ENCODE measurements at places on chromosomes 4 and X. TPM values are rescaled to one million over a fixed set of nuclear protein-coding genes. Genes with fewer than 3 reads are reported as not detected.

DNA sequence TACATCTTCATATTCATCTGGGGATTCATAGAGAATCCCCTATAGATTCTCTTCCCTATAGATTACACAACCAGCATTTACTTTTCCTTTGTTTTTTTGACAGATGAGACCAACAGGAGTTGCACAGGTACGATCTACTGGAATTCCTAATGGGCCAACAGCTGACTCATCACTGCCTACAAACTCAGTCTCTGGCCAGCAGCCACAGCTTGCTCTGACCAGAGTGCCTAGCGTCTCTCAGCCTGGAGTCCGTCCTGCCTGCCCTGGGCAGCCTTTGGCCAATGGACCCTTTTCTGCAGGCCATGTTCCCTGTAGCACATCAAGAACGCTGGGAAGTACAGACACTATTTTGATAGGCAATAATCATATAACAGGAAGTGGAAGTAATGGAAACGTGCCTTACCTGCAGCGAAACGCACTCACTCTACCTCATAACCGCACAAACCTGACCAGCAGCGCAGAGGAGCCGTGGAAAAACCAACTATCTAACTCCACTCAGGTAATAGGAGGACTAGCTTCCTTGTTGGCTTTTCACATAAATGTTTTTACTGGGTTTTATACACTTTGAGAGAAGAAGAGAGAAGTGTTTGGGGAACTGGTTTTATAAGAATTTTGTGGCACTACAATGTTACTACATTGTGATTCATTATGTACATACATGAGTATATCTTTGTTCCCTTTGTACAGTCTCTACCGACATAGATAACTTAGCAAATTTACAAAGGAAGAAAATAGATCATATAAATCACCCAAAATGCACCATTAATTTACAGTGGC lies 137.2 kb downstream of the DIPK2B start:
- DNase-seq, result no peak

The TEX11 gene
- not detected for total RNA-seq

The GPRIN3 gene
- total RNA-seq, result 0.62 TPM

The AKAP14 gene
- total RNA-seq, result not detected

The TKTL1 gene
- total RNA-seq, result not detected

The AMBN gene
- total RNA-seq, result 0.19 TPM

GRCh38 chr4:108213308-108213707 lies 44.6 kb upstream of the LEF1 start:
- no peak for DNase-seq

- no peak for DNase-seq
These were observed 16.6 kb downstream of the BST1 start for GRCh38 chr4:15719506-15719905.

DNA sequence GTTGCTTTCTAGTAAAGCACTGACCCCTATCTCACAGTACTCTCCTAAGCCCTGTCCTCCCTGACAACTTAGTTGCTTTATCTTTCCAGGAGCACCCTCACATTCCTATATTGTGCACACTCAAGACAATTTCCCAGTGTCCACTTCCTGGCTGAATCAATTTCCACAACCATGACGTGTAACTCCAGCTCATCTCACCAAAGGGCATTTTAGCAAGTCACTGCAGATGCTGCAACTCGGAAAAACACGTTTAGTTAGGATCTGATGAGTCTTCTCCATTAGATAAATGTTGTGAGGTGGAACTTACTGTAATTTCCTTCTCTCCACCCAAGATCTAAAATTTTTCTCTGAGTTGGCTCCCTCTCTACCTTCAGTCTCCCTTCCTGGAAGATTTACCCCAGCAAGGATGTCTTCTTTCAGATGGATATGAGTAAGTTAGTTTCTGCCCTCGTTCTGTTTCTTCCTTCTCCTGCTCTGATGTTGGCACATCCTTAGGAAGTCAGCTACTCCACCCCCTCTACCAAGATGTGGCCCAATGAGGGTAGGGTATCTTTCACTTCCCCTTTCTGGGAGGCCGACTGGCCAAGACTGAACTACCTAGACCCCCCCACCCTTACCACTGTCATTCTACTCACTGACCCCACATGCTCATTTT lies 28.8 kb upstream of the IL13RA1 start:
- DNase-seq, result no peak

DNA sequence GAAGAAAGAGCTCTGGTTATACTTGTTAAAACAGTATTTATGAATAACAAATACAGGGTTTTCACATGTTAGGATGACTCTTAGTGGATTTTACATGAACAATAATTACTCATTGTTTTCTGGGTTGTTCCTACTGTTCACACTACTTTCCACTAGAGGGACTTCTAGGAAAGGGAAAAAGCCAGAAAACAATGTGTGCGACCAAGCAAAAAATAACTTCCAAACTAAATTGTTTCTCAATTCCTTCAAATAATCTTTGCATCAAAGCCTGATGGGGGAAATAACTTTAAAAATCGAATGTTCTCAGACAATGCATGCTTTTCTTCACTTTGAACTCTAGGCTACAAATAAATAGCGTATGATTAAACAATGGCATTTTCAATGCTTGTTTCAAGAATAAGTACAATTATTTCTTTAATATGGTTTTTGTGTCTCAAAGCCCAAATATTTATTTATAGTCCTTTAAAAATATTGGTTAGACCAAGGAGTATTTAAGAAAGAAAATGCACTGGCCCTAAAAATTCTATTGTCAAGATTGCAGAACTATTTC lies 72.1 kb upstream of the ETNPPL start:
- peak; percentile 56 for DNase-seq

- DNase-seq, result no peak
These were observed 22.2 kb downstream of the CYBB start for GRCh38 chrX:37802028-37802427.

The CACNA1F gene
- not detected for total RNA-seq

The MUC7 gene
- not detected for total RNA-seq

The RHOXF1 gene
- total RNA-seq, result not detected

The PNCK gene
- 4.4 TPM for total RNA-seq

DNA sequence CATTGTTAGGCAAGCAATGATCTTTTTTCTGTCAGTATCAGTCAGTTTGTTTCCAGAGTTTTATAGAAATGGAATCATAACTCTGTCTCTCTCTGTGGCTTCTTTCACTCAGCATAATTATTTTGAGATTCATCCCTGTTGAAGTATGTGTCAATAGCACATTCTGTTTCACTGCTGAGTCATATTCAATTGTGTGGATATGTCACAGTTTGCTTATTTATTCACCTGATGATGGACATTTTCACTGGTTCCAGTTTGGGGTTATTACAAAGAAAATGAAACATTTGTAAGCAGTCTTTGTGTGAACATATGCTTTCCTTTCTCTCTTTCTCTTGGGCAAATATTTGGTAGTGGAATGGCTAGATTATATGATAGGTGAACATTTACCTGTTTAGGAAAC lies 10.2 kb upstream of the ZNF718 start:
- DNase-seq, result no peak

- no peak for DNase-seq
These were observed 126.7 kb upstream of the CENPE start for GRCh38 chr4:103324811-103325210.

The ARSJ gene
- 21.4 TPM for total RNA-seq

DNA sequence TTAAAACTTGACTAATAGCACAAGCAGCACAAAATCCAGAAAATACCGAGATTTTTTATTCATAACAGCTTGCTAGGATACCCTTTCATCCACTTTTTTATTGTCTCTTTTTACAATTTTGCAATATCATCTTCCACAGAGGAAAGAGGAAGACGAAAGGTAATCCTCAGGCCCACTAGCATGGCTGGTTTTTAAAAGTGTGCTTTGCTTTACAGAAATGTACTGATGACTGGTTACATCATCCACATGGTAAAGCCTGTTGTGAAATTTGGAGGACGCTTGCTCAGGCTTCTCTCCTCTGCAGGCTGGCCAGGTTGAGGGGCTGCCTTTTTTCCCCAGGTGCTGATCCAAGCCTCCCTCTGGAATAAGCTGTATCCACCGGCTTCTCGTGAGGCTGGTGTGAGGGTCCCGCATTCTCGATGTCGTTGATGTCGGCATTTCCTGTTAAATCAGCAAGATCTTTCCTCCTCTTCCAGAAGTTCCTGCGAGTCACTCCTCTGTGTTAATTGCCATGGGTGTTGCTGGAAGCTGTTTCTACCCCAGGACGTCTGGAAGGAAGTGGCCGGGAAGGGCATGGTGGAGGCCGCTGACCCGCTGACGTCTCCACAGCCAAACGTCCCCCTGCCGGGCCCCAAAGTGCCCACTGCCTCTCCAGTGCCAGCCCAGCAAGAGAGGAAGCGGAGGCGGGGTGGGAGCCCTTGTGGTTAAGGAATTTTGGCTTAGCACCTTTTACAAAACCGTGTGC lies 5.8 kb upstream of the DGKQ start:
- DNase-seq, result no peak

The GAGE2A gene
- not detected for total RNA-seq
